ENCODE measurements at places on chromosomes 3 and 15.

- DNase-seq = no peak
Observed at GRCh38 chr3:11464356-11464755, 179.4 kb downstream of the VGLL4 start.

DNA sequence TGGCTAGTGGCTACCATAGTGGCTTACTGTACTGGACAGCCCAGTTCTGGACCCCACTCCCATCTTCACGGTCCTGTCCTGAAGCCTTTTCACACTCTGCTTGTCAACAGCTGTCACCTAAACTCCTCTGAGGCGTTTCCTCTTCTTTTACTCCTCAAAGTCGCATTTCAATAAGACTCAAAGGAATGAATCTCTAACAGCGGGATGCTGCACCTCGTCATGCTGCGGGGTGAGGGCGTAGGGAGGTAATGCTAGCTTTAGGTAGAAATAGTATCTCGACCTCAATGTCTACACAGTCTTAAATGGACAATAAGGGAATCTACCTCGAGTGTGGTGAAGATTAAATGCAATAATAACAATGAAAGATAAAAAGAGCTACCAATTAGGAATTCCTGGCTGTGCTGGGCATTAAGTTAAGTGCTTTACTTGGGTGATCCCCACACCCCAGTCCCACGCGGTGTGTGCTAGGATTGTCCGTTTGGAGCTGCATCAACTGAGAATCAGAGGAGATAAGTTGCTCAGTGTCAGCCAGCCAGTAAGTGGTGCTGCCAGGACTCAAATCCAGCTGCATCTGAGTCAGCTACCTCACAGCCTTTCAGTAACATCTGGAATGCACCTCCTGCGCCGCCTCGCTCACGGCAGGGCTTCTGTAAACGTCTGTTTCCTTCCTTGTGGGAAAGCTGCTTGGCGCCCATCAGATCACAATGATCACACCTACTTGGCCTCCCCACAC lies 14.0 kb downstream of the PLA2G4D start:
- DNase-seq = no peak

DNA sequence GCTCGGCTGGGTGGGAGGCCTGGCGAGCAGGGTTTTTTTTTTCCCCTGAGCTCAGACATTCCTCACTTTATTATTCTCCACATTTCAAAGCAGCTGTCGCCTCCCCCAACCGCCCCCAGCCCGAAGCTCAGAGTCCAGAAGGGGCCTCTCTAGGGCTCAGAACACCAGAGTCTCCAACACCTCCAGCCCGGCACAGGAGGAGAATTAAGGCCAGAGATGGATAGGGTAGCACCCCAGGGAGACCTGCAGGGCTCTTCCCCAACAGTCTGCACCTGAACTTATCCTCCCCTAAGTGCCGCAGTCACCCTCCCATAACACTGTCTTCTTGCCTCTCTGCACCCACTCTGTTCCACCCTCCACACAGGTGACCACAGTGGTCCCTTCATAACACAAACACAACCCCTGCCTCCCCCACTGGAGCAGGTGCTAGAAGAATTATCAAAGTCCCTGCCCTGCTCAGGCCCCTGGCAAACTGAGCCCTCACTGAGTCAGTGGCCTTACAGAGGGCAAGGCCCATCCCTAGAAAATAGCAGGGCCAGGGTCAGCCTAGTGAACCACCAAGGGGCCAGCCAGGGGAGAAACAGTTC lies 14.1 kb downstream of the MYL3 start:
- DNase-seq = no peak

GRCh38 chr3:59265566-59265965 lies 215.7 kb upstream of the CFAP20DC start:
- no peak for DNase-seq

GRCh38 chr15:87873516-87873915 lies 383.0 kb downstream of the NTRK3 start:
- DNase-seq = no peak

DNA sequence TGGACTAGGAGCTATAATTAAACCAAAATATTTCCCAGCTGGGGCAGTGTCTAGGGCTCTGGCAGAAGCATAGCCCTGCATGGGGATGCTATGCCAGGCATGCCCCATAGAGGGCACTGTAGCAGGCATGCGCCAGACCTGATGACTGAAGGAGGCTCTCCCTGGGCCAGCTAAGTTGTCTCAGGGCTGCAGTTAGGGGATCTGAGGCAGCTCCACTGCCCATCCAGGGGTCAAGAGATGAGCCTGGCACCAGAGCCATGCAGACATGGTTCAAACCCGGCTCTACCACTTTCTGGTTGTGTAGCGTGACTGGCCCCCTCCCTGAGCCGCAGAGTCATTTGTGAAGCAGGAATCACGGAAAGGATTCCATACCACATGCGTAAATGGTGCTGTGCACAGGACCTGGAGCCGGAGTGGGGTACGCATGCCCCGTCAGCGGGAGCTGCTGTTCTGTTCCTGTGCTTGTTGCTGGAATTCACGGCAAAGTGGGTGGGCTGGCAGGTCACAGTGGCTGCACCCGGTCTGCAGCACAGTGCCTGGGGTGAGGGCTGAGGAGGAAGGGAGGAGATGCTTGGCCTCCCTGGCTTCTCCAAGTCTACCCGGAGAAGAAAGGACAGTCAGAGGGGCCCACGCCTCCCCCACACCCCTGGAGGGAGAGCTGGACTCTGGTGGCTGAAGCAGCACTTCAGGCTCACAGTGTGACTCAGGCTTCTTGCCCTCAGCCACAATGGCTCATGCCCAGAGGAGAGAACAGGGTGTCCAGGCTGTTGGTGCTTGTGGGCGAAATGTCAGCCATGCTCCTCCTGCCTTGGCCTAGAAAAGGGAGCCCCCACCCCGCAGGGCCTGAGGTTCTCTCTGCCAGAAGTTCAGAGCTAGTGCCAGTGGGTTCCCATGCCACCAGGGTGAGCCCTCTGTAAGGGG lies 43.1 kb downstream of the DNASE1L3 start:
- peak; percentile 25 for DNase-seq

GRCh38 chr3:43089081-43089480 lies 16.8 kb downstream of the POMGNT2 start:
- no peak for DNase-seq

DNA sequence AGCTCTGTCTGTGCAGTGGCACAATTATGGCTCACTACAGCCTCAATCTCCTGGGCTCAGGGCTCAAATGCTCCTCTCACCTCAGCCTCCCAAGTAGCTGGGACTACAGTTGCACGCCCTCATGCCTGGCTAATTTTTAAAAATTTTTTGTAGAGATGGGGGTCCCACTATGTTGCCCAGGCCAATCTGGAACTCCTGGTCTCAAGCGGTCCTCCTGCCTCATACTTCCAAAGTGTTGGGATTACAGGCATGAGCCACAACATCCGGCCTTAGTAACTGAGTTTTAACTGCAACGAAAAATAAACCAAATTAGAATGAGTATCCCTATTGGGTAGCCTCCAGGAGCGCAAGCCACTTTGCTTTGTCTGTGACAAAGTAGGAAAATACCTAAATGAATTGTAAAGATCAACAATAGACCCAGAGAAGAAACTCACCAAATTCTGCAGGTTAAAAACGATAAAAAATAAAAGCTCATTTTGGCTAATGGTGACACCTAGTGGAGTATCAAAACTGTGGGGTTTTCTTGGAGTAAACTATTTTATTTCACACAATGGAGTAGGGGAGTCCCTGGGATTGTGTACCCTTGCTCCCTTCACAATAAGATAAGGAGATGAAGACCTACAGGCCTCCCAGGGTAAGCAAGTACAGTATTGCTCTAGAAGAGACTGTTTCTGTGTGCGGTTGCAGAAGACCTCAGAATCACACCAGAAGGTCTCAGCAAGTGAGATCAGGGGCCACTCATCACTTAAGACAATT lies 21.0 kb upstream of the CA12 start:
- no peak for DNase-seq

GRCh38 chr3:124147946-124148345 lies 156.0 kb upstream of the ROPN1 start:
- DNase-seq = no peak

GRCh38 chr15:98801234-98801561 lies 152.9 kb downstream of the IGF1R start:
- DNase-seq = no peak

GRCh38 chr15:87401973-87402372 lies 854.6 kb downstream of the NTRK3 start:
- no peak for DNase-seq

DNA sequence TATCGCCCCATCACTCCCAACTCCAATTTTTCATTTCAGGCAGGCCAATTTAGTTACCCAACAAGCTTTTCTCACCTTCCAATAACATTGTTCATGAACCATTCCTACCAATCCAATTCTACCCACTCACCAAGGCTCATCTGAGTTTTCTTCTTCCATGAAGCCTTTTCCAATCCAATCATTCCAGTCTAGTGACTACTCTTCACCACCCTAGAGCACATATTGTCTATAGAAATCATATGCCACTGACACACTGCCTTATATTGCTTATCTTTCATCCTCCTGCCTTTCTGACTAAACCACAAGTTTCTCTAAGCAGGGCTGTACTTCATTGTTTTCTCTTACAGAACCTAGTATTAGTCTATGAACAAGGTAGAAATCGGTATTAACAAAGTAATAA lies 11.4 kb downstream of the CCDC14 start:
- no peak for DNase-seq

DNA sequence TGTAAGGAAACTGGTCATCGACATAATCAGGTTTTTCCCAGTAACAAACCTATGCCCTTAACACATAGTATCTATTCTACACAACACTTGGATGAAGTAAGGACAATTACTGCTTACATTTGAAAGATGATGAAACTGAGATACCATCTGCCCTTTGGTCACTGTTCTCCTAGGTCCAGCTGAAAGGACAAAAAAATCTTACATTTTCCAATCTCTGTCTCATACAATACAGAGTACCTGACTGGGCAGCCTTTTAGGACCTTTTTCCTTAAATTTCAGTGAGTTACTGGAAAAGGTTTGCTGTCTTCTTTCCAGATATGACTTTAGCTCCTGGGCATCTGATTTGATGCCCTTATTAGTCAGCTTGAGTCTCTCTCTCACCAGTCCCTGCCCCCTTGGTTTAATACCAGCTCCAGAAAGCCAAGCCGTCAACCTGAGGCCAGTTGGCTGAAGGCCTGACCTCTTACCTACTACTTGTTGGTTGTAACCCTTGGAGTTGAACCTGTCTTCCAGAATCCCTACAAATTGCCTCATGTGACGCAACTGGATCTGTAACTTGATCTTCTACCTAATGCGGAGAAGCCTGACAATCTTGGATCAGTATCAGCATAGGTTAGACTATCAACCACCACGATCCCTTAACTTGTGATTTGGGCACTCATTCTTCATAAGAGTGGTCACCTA lies 355.3 kb upstream of the ZNF385D start:
- no peak for DNase-seq

DNA sequence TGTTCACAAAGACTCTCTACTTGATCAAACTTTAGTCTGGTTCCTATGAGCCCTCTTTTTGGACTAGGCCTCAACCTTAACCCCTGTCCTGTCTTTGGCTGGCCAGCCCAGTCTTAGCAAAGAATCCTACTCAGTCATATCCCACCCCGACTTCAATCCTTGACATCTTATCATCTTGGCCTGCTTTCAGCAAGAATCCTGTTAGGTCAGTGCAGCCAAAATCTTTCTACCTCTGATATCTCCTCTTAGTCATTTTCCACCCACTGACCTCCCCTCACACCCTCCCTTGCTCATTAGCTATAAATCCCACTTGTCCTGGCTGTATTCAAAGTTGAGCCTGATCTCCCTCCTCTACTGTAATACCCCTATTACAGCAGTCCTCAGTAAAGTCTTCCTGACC lies 286.1 kb downstream of the MAGI1 start:
- DNase-seq = no peak

- no peak for DNase-seq
Observed at GRCh38 chr15:67836477-67836876, 3.4 kb downstream of the RNU6-1 start.

GRCh38 chr15:55879181-55879580 lies 114.2 kb downstream of the NEDD4 start:
- DNase-seq = no peak

DNA sequence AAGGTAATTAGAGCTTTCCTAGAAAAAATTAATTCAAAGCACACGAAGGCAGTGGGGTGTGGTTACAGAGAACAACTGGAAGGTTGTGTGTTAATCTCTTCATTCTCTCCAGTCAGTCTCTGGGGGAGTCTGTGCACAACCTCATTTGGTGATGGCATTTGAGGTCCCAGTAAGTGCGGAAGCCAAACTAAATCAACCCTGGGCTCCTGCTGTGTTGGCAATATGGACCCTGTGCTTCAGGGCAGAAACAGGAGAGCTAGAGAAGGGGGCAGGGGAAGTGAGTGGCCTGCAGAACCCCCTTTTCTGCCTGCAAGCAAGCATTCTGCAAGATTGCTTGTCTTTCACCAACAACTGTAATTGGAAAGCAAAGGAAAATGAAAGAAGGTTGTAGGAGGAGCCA lies 195.9 kb upstream of the ST8SIA2 start:
- DNase-seq = no peak

DNA sequence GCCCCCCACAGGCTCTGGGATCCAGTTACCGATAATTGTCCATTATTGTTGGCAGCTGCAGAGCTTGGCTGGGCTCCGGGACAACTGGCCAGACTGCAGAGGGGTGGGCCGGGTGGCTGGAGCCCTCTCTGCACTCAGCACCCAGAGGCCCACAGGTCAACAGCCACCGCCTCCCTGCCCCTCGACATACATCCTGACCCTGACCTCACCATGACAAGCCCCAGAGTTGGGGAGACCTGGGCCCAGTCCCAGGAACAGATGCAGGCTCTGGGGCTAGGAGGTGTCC lies 22.4 kb downstream of the PTH1R start:
- no peak for DNase-seq

DNA sequence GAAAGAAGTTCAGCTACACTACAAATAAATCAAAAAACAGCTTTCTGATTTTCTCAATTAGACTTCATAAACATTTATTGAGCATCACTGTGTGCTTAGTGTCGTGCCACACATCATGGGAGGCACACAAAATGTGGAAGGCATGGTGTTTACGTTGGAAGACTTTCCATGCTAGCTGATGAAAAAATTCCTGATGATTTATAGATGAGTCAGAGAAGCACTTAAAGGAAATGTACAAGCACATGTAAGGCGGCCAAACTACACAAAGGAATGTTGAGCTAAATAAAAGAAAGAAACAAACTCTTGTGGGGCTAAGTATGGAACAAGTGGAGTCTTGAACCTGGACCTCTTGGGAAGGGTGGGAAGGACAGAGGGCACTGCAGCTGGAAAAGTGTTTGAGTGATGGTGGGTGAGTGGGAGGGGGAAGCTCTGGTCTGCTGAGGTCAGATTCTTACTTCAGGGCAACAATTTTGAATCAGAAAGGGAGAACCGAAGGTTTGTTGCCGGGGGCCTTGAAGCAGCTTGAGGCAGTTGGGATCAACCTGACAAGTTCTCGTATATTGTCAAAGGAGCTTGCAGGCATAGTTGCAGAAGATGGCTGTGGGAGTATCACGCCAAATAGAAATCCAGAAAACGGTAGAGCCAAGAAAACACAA lies 66.9 kb downstream of the FOXB1 start:
- DNase-seq = no peak

Data from activated CD8-positive, alpha-beta memory T cell treated with anti-CD3 and anti-CD28 coated beads for 4 hours (primary cell).